SK-N-MC (cell line): ENCODE measurements at places on chromosomes 7 and 10.

GRCh38 chr10:3325954-3326750 is 153.6 kb upstream of the PITRM1 start:
- DNase-seq: no peak

GRCh38 chr10:52858722-52859121 is 86.1 kb upstream of the MBL2 start:
- DNase-seq: no peak

DNA sequence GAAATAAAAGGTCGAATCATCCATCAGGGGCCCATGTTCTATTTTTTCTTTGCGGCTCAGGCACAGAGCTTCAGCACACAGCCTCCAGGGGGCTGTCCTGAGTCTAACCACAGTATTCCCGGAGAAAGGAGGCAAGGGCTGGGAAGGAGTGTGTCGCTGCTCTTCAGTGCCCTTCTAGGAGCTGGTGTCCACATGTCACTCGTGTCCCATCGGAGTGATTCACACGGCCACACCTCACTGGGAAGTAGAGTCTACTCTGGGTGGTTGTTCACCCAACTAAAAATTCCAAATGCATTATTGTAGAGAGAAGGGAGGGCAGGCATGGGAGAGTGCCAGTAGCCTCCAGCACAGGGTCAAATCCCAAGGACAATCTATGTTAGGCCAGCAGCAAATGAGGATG is 114.8 kb upstream of the LANCL2 start:
- DNase-seq: no peak

- no peak for DNase-seq
Observed at GRCh38 chr7:17401791-17402627, 103.6 kb downstream of the AHR start.

GRCh38 chr7:29764227-29764626 is 42.1 kb upstream of the WIPF3 start:
- no peak for DNase-seq

DNA sequence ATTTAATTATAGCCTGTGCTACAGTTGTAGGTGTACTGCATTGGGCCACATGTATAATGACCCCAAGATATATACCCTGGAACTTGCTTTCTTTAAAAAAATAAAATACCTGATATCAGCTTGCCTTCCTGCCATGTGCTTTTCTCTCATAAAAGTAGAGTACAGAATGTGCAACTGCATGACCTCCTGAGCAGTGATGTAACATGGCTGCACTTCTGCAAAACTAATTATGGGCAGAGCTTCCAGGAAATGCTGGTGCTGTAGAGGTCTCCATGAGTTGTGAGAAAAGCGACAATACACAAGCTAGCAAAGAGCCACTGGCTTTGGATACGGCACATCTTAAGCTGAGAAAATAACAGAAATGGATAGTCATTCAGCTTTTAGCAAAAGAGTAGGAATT is 6.5 kb upstream of the ERLIN1 start:
- DNase-seq: no peak

DNA sequence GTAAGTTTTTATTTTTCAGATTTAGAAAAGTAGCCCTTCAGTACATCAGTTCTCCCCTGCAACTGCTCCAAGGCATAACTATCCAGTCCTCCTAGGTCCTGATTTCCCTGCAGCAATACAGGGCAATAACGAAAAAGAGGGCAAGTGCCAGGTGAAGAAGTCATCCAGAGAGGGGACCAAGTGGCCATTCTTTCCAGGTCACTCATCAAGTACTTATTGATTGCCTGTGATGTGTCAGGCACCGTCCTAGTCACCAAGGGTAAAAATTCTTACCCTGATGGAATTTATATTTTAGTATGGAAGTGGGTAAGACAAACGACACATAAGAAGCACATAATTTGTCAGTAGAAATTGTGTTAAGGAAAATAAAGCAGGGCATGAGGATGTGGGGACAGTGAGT is 67.1 kb upstream of the GSDME start:
- DNase-seq: no peak

DNA sequence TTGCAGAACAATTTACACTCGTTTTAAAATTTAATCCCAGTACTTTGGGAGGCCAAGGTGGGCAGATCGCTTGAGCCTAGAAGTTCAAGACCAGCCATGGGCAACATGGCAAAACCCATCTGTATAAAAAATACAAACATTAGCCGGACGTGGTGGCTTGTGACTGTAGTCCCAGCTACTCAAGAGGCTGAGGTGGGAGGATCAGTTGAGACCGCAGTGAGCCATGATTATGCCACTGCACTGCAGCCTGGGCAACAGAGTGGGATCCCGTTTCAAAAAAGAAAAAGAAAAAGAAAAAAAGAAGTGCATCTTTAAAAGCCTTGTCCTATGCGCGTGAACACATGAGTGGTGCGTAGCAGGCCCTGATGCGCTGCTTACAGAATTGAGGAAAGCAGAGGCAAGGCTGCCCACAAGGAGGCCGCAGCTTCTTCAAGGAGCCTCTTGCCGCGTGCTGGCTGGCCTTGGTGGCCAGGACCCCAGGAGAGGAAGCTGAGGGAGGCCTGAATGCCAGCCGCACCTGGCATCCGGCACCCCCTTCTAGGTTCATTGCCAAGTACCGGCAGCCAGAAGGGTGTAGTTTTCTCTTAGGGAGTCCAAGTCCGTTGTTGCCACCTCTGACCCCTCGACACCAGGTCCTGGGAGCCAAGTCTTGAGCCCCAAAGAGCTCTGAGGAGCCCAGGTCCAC is 124.5 kb downstream of the UBE2H start:
- no peak for DNase-seq

- DNase-seq: no peak
Observed at GRCh38 chr10:17062009-17062408, 67.6 kb downstream of the CUBN start.

- no peak for DNase-seq
Observed at GRCh38 chr10:74924251-74924963, 98.0 kb downstream of the KAT6B start.

DNA sequence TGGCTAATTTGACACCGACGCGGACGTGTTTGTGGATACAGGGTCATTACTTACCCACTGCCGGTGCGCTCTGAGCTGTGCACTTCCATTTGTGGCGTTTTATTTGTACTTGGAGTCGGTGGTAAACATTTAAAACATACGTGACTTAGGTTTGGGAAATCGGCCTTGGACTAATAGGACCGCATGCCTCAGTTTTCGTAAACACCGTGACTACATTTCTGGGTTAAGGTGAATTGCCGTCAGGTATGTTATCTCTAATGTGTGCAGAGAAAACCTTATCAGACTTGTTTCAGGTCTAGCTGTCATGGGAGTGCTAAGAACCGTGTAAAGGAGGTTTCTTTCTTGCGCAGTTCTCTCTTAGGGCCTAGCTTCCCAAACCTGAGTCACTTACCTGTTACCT is 51.7 kb upstream of the NCF1 start:
- no peak for DNase-seq

DNA sequence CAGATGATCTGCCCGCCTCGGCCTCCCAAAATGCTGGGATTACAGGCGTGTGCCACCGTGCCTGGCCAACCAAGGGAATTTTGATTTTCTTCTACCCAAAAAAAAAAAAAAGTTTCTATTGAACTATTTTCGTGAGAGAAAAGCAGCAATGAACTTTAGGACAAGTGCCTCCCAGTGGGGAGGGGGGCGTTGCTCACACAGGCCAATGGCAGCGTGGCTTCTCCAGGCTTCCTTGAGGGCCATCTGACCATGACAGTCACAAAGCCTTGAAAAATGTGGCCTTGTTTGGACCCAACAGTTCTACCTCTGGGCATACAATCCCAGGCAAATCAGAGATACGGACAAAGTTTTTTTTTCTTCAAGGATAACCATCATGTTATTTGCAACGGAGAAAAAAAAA is 56.0 kb downstream of the TNRC18 start:
- DNase-seq: no peak

GRCh38 chr10:108410236-108410635 is 1245.7 kb upstream of the SORCS1 start:
- no peak for DNase-seq

DNA sequence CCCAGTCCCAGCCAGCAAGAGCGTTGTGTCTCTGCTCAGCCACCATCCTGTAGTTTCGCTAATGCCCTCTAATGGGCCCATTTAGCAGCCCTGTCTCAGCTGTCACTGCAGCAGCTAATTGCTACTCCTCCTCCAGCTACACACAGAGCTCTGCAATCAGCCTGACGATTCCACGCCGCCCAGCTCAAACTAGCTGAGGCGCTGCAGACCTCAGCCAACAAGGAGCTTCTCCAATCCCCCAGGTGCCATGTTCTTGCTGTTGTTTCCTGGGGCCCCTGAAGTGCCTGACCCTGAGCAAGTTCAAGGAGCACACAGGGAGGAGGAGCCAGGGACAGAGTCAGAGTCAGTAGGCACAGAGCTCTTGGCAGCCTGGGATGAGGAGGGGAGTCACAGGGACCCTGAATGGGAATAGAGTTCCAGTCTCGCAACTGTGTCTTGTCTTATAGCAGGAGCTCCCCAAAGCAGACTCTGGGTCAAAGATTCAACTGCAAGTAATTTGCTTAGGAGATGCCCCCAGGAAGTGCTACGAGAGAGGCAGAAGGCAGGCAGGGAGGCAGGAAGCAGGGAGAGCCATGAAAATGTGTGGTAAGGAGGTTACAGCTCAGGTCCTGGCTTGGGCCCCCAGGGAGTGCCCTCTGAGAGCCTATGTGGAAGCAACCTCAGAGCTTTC is 135.8 kb upstream of the UNC5B start:
- DNase-seq: no peak

GRCh38 chr10:102731222-102731800 is 12.4 kb upstream of the WBP1L start:
- no peak for DNase-seq

DNA sequence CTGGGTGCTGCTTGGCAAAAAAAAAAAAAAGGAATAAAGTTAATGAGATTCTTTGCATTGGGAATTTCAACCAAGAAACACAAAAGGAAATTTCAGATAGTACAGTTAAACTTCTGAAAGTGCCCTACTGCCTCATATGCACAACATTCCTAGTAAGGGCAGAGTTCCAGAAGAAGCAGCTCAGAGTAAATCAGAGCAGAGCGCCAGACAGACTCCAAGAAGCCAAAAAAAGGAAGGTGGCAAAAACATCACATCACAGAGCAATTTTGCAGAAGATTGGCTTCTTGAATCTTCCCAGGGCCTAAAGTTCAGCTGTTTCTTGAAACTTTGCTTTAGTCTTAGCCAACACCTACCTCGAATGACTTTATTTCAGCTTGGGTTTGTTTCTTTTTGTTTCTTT is 544.1 kb downstream of the XPNPEP1 start:
- no peak for DNase-seq

DNA sequence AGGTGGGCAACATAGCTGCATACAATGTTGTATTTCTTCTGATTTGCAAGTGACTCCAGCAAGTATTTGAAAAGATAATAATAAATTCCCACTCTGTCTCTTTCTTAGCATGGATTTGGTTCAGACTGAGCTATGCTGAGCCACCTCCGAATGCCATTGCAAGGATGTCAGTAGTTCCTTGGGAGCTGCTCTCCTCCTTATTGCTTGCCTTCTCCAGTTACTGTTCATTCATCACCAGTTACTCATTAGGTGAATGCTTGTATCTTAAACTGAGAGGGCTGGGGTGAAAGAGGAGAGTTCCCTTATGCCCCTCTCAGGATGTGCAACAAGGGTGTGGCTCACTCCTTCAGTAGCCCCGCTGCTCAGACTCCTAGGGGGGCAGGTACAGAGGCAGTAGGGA is 78.4 kb upstream of the PRKAR2B start:
- DNase-seq: no peak

DNA sequence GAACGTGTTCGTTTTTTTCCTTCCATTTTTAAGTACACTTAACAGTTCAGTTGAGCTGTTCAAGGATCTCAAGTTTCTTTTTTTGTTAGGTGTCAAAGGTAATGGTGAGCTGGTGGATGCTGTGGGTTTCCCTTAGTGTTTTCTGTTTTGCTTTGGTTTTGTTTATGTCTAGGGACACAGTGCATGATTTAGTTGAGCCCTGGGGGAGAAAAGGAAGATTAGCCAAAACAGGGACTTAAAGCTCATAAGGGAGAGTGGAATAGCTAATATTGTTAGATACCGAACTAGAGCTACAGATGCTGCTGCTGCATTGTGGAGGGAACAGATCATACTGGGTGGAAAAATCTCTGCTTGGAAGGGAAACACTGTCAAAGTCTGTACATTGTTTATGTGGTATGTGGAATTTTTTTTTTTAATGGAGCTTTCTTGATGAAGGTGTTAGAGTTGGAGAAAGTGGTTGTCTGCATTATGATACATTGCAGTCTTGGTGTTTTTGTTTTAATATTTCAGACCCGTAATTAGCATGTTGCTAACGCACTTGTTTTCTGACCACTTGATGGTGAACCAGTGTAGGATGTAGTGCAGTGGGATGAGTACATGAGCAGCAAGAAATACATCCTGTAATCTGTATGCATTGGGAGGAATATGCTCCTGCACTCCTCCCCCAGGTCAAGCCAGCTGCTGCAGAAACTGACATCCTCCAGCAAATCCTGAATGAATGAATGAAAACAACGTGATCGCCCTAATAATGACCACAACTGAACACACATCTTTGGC is 2.1 kb downstream of the GLCCI1 start:
- no peak for DNase-seq

DNA sequence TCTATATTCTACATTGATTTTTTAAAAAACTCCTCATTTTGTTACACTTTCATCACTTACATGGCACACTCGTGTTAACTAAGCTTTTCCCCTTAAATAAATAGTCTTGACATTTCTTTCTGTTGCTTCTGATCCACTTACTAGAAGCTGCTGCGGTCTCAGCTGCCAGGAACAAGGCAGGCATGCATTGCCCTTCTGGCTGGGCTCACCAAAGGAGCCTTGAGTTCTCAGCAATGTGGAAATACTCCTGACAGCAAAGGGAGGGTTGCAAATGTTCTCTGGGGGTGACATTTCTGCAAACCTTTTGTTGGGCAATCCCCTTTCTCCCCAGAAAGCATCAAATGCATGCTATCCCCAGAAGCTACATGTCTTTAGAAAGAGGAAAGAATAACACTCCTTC is 350.1 kb downstream of the PRPF18 start:
- no peak for DNase-seq

GRCh38 chr10:119191881-119192280 is 13.3 kb upstream of the PRDX3 start:
- no peak for DNase-seq

- peak; percentile 55 for DNase-seq
Observed at GRCh38 chr7:82740246-82740848, 296.8 kb upstream of the CACNA2D1 start.

- no peak for DNase-seq
Observed at GRCh38 chr7:112280267-112280666, 73.8 kb downstream of the ZNF277 start.

DNA sequence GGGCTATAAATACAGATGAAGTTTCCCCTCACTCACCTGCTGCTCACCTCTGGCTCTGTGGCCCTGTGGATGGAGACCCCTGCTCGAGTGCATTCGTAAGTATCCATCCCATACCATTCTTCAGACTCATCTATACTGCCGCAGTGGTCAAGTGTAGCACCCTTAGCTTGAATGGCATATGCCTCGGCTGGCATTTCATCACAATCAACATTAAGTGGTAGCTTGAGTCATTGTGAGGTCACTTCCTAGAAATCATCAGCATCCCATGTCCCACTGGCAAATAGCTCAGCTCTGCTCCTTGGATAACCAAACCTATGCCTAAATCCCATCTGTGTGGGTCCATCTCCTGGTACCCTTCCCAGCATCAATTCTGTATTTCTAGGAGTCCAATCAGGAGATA is 38.2 kb downstream of the MDH2 start:
- no peak for DNase-seq
